ENCODE measurements at places on chromosomes 7 and 10.

GRCh38 chr10:11874568-11875493 lies 51.7 kb downstream of the PROSER2 start:
- no peak for DNase-seq

GRCh38 chr10:69866688-69867461 lies 65.2 kb downstream of the COL13A1 start:
- peak; percentile 73 for DNase-seq

DNA sequence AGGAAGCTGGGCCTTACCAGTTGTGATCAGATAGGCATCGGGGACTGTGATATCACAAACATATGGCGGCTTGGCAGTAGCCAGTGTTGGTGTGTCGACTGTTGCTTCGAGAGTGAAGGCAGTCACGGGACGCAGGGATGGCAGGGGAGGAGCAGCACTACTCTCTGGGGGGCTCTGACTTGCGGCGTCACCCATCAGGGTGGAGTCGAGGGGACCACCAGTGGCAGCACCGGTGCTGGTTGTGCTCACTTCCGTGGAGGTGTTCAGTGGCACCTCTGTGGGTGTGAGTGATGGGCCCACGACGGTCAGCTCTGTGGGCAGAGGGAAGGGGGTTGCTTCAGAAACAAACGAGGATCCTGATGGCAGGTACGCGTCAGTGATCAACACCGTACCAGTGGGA lies 64.5 kb downstream of the KIAA1549 start:
- no peak for DNase-seq

- DNase-seq = no peak
These were observed 1.6 kb downstream of the C1GALT1 start for GRCh38 chr7:7183838-7184463.

DNA sequence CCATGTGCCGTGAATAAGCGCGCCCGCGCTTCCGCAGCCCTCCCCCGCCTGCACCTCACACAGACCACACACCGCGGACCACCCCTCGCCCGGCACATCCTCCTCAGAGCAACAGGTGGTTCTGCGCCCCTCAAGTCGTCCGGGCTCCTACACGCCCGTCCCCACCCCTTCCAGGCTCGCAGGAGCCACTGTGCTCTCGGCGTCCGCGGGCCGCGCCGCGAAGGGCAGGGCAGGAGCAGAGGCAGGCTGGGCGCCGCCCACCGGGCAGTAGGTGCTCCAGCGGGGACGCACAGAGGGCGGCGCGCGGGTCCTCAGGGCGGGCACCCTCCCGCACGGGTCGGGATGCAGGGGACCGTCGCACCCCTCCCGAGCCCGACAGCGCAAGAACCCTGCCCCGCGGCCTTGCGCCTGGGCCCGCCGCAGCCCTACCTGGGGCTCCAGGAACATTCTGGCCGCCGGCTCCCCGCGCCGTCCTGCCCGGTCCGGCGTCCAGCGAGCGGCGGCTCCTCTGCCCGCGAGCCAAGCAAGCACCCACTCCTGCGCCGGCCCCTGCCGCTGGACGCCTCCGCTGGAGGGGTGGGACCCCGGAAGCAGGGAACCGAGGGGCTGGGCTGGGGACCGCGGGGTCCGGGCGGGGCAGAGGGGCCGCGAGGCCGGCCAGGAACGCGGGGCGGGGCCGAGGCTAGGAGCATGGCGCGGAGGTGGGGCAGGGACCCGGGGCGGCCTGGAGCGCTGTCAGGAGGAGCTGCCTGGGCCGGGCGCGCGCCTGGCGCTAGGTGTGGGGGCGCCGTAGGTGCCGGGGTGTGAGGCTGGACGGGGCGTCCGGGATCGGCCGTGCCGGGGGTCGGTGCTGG lies 37.4 kb downstream of the RASGEF1A start:
- DNase-seq = peak; percentile 59

DNA sequence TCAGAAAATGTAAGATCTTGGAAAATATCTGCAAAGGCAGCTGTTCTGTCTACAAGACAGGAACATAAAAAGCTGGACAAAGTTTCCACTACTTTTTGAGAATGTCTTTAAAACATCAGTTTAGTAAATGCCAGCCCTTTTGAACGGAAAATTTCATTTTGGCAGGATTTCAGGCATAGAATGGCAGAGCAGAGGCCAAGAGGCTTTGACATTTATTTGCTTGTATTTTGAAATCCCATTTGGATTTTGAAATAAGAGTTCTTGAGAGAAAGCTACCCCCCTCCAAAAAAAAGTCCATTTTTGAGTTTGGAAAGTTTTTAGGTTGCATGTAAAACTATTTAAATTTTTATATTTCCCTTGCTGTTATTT lies 3.1 kb upstream of the ETV1 start:
- DNase-seq = no peak

DNA sequence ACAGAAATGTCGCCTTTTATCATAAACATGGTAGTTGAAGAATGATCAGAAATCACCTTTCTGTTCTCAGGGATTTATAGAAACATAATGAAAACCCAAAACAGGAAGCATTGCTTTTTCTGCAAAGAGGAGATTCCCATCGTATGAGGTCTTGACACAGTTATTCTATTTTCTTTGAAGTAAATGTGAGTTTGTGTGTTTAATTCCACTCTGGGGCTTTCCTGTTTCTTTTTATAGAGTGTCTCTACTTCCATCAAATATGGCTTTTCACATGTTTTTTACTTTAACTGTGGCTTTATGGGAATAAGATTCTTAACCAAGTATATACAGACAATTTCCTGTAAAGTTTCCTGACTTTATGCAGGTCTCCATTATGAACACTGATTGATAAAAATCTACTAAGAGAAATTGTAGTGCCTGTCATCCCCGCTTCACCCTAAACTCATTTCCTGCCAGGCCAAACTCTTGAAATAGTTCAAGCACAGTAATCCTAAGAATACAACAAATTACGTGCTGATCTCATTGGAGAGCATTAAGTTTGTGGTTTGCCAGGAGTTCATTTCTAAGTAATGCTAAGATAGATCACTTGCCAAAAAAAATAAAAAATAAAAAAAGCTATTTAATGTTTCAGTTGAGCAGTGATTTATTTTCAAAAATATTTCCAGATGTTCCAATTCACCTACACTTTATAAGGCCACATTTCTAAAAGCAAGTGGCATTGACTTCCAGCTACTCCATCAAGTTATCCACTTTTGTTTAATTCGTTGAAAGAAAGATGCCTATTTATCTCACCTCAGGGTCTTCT lies 52.2 kb upstream of the SEC61G start:
- DNase-seq = no peak

GRCh38 chr7:153188630-153189029 lies 429.1 kb downstream of the ACTR3B start:
- no peak for DNase-seq

DNA sequence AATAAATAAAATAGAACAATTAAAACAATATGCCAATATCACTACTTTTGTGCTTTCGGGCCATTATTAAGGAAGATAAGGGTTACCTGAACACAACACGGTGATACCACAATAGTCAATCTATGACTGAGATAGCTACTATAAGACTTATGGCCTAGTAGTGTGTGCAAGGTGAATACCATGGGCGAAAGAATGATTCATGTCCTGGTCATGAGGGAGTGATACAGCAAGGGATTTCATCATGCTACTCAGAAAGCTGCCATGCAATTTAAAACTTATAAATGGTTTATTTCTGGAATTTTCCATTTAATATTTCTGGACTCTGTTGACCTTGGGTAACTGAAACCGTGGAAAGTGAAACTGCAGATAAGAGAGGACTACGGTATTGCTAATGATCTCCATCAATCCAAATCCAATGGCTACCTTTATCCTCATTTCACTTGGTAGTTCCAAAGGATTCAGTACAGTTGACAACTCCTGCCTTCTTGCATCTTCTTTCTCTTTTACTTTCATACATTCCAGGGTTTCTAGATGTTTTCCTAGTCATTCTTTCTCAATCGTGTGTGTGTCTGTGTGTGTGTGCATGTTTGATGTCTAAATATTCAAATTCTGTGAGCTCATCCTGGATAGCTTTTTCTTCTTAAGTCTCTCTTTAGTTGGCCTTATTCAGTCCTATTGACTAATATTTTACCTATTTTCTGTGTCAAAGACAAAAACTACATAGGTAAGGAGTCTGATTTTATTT lies 100.5 kb upstream of the MAGI2 start:
- no peak for DNase-seq
